ENCODE measurements at places on chromosomes 6 and 20.
A peak's percentile ranks its signal among the peaks of the same experiment; 100 is the strongest.

GRCh38 chr6:958488-958887 lies 265.5 kb upstream of the EXOC2 start:
- no peak for DNase-seq

GRCh38 chr6:18509871-18510643 lies 122.9 kb downstream of the RNF144B start:
- no peak for DNase-seq

- DNase-seq: no peak
These were observed 207.3 kb upstream of the FLRT3 start for GRCh38 chr20:14544688-14545087.

DNA sequence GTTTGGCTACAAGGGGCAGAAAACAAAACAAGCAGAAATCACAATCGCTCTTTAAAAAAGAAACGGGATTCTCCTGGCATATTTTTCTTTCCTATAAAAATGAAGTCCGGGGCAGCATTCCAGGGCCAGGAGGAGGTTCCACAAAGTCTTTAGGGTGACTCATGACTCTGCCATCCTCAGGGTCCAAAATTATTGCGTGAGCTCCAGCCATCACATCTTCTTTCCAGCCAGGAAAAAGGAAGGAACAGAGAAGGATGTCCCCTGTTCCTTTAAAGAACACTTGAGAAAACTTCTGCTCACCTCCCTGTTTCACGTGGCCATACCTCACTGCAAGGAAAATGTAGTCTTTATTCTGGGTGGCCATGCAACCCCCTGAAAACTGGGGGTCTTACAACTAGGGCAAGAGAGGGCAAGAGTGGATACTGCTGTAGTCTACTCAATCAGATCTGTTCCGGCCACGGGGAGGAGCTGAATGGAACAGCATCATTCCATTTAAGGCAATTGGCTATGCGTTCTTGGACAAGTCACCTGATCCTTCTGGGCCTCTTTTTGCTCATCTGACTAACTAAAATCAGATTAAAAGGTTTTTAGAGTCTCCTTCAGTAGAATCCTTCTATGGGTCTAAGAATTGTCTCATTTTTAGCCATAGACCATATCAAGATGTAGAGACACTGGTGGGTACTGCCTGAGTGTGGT lies 49.4 kb downstream of the CTCFL start:
- DNase-seq: peak; percentile 16

Data from activated effector memory CD4-positive, alpha-beta T cell treated with anti-CD3 and anti-CD28 coated beads, Interleukin-2, amount 50 U/mL, for 16 hours (primary cell).